A172 (cell line): ENCODE measurements at places on chromosomes 7 and 10. TPM values are rescaled to one million over a fixed set of nuclear protein-coding genes. Genes with fewer than 3 reads are reported as not detected.
A peak's percentile ranks its signal among the peaks of the same experiment; 100 is the strongest.

The MYL7 gene
- total RNA-seq = not detected in 2 replicates

- DNase-seq = no peak
Measured at GRCh38 chr10:91562839-91563581, 69.9 kb downstream of the PPP1R3C start.

DNA sequence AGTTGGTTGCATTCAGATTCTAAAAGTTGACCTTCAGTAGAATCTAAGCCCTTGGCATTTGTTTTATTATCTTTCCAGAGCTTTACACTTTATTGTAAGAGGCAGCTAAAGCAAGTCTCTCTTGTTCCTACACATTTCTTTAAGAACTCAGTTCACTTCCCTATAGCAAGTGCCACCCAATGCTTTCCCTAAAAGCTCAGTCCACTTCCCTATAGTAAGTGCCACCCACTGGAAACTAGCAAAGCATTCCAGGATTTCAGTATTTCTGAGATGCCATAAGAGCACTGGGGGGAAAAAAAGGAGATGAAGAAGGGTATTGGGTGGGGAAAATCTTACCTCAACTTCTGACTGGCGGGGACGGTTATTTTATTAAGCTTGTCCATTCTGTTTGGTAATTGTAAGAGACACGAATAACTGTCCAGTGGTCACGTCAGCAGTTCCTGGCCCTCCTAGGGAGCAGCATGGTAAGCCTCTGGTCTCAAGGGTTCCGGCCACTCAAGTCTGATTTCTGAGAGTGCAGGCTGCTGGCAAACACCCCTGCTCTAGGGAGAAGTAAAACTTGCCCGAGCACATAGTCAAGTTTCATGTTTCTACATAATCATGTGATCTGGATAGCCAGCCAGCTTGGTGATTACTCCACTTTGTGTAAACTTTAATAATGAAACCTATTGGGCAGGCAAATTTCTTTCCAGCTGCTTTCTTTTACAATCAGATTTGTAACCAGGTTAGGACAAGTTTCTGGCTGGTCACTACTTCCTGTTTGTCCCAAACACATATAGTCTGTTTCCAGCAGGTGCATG is at the start of gene BLNK:
Gene BLNK (minus strand): TSS at position 554 of the 800 bp plus-strand sequence. CDS start 171 bp downstream, at position 383.
- no peak for DNase-seq

DNA sequence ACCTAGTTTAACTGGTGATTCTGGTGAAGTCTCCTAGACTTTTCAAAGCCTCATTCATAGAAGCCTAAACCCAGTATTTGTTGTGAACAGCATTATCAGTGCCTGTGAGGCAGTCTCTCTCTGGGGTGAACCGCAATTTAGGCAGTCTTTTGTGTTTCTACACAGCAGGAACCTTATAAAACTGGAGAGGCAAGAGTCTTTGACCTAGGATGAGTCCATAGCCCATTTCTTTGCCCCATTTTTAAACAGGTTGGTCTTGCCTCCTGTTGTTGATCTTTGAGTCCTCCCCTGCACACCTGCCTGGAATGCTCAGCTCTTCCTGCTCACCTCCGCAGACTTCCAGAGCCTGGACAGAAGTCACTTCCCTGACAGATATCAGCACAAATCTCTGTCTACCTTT is 51.2 kb upstream of the NRP1 start:
- no peak for DNase-seq

GRCh38 chr10:29007370-29007747 is 281.5 kb upstream of the LYZL1 start:
- no peak for DNase-seq

- DNase-seq = no peak
Measured at GRCh38 chr7:131008840-131009711, 275.1 kb upstream of the KLF14 start.

DNA sequence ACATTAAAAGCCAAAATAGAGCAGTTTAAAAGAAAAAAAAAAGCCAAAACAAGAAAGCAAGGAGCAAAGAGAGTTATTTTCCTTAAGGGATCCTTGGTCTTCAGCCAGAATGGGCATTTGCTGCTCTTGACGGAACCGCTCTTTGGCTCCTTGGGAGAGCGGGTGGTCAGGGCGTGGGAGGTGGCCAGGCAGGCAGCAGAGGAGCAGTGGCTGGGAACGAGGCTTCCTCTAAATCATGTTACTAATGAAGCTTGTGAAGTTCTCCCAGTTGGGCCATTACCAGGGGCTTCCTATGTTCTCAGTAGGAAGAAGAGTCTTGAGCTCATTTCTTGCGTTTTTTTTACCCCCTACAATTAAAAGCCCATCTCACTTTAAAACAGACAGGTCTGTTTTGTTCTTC is 116.6 kb downstream of the DOCK1 start:
- no peak for DNase-seq

- DNase-seq = no peak
Measured at GRCh38 chr7:108252177-108252576, 122.0 kb upstream of the LAMB4 start.

- DNase-seq = peak; percentile 67
Measured at GRCh38 chr10:21265622-21266021, 259.9 kb downstream of the SKIDA1 start.
